ENCODE measurements at places on chromosomes 1 and 21.

GRCh38 chr1:207088701-207089626 lies at the start of gene C4BPB:
C4BPB (plus strand) TSS chr1:207088860; CDS start chr1:207089532, 672 bp downstream.
- H3K36me3 ChIP-seq, result no peaks in the 10 kb centered on the region
- H3K27ac ChIP-seq, result no peak within 1 kb of the TSS
- no peak for DNase-seq
- no peaks in the 10 kb centered on the region for H3K4me1 ChIP-seq
- no peak within 1 kb of the TSS for H3K4me3 ChIP-seq

DNA sequence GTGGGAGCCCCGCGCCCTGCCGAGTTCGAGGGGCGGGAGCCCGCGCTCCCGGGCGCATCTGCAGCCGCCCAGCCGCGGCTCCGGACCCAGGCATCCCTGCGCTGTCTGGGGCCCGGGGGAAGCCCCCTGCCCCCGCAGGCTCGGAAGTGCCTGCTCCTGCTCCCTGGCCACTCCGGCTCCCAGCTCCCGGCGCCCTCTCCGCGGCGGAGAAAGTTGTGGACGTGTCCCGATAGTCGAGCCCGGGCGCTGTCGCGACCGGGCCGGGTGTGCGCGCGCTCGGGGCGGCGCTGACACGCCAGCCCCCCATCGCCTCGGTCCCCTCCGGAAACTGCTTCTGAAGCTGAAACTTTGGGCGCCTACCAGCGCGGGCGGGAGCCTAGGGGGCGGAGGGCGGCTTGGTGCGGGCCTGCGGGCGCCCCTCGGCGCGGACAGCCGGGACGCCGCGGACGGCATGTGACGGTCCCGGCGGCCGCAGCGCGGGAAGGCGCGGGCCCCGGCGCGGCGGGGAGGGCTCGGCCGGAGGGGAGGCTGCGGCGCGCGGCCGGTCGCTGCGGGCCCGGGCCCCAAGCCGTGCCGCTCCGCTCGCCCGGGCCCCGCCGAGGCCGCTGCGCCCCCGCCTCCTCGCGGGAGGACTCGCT lies 515 bp downstream of the MAN1C1 start:
- DNase-seq, result peak; percentile 39
- peak overlapping the region; percentile 68 for H3K4me3 ChIP-seq
- H3K36me3 ChIP-seq, result no peaks in the 10 kb centered on the region

GRCh38 chr1:149846042-149846441 lies 53.3 kb upstream of the BOLA1 start:
- no peaks in the 10 kb centered on the region for H3K27me3 ChIP-seq
- H3K4me1 ChIP-seq, result peaks cover 18% of the 10 kb centered on the region
- H3K4me3 ChIP-seq, result no peak overlapping the region
- peak overlapping the region; percentile 78 for H3K27ac ChIP-seq

DNA sequence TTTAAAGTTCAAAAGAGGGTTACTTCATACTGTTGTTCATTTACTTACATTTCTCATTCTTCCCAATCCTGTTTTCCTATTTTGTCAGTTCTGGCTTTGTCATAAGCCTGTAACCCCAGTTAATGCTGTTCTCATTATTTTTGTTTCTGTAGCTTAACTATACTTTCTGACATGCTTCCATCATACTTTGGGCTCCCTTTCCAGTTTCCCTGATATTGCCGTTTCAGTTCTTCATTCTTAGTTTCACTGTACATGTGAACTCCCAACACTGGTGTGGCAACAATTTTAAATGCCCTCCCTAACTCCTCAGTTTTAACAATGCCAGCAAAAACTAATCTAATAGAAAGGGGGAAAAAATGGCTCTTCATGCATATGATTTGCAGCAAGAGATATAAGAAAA lies 456.7 kb downstream of the LMO4 start:
- no peaks in the 10 kb centered on the region for H3K4me1 ChIP-seq
- H3K4me3 ChIP-seq, result no peak overlapping the region
- DNase-seq, result no peak
- H3K27ac ChIP-seq, result no peak overlapping the region
- H3K36me3 ChIP-seq, result no peaks in the 10 kb centered on the region
- no peaks in the 10 kb centered on the region for H3K27me3 ChIP-seq

DNA sequence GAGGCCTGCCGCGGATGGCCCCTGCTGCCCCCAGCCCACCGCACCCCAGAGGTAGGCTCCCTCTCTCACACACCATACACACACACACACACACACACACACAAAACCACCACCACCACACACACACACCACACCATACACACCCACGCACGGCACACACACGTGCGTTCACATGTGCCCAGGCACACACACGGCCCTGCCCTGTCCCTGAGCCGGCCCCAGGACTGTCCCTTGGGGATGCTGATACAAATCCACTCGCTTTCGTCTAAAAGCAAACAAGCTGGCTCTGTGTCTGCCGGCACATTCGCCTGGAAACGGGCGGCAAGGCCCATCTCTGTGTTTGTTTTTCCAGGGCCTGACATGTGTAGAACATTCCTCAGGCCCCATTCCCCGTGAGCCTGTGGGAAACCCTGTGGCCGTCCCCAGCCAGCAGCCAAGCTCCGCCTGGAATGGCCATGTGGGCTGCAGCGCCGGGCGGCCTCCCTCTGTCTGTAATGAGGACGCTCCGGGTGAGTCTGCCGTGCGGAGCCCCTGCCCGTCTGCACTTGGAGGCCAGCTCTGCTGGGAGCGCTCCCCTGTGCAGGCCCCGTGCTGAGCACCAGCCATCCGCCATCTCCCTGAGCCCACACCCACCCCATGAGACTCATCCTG lies 67.4 kb downstream of the DMRTB1 start:
- H3K4me3 ChIP-seq, result no peak overlapping the region
- no peaks in the 10 kb centered on the region for H3K4me1 ChIP-seq
- H3K27me3 ChIP-seq, result no peaks in the 10 kb centered on the region
- DNase-seq, result peak; percentile 39

DNA sequence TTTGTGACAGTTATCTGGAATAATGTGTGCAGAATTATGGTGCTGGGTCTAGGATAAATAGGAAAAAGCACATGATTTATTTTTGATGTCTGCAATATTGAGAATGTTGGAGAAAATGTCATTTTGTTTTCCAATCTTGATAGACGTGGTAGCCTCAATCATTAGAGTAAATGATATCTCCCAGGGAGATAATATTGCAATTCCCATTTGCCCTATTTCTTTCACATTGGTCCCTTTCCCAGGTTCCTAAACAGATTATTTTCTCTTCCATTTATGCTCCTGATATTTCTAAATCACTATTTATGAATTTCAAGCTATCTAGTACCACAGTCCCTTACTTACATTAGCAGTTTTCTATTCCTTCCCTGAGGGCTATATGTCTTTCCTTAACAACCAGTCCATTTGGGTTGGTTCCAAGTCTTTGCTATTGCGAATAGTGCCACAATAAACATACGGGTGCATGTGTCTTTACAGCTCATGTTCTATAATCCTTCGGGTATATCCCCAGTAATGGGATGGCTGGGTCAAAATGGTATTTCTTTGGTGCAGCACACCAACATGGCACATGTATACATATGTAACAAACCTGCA lies 447.3 kb downstream of the PLA2G4A start:
- H3K4me3 ChIP-seq, result no peak overlapping the region
- DNase-seq, result no peak
- H3K4me1 ChIP-seq, result no peaks in the 10 kb centered on the region
- H3K27me3 ChIP-seq, result no peaks in the 10 kb centered on the region
- H3K36me3 ChIP-seq, result no peaks in the 10 kb centered on the region

DNA sequence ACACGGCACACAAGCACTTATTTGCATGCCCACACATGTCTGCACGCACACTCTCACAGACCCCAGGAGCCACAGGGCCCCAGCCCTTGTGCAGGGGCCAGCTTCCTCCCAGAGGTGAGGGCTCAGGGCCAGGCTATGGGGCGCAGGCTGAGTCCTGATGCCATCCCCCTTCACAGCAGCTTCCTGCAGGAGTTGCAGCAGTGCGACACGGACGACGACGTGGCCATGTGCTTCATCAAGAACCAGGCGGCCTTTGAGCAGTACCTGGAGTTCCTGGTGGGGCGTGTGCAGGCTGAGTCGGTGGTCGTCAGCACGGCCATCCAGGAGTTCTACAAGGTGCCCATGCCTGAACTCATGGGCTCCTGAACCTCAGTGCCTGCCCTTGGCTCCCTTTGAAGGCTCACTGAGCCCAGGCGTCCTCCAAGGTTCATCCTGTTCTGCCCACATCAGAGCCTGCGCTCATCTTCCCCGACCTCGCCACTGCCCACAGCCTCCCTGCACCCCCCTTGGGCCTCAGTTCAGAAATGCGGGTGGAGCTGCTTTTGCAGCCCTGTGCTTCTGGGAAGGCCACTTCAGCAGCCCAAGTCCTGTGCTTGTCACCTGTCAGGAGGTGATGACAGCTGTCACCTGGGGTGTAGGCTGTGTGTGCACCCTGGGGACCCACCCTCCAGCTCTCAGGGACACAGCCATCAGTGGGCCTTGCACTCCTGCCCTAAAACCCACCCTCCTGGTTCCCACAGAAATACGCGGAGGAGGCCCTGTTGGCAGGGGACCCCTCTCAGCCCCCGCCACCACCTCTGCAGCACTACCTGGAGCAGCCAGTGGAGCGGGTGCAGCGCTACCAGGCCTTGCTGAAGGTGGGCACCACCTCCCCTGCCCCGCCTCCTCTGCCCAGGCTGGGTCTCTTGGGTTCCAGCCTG lies 66.6 kb downstream of the TRIM11 start:
- no peak overlapping the region for H3K27ac ChIP-seq
- no peak overlapping the region for H3K4me3 ChIP-seq
- H3K27me3 ChIP-seq, result no peaks in the 10 kb centered on the region
- peak; percentile 6 for DNase-seq
- no peaks in the 10 kb centered on the region for H3K36me3 ChIP-seq

DNA sequence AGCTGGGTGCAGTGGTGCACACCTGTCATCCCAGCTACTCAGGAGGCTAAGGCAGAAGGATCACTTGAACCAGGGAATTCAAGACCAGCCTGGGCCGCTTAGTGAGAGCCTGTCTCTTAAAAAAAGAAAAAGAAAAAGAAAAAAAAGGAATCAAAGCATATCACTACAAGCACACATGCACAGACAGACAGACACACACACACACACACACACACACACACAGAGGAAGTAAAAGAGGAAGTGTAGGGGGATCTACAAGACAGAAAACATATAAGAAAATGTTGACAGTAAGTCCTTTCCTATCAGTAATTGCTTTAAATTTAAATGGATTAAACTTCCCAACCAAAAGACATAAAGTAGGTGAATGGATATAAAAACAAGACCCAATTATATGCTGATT lies 180.3 kb downstream of the FAF1 start:
- no peaks in the 10 kb centered on the region for H3K27me3 ChIP-seq
- no peaks in the 10 kb centered on the region for H3K36me3 ChIP-seq
- no peak for DNase-seq
- H3K4me3 ChIP-seq, result no peak overlapping the region
- no peak overlapping the region for H3K27ac ChIP-seq
- no peaks in the 10 kb centered on the region for H3K4me1 ChIP-seq

DNA sequence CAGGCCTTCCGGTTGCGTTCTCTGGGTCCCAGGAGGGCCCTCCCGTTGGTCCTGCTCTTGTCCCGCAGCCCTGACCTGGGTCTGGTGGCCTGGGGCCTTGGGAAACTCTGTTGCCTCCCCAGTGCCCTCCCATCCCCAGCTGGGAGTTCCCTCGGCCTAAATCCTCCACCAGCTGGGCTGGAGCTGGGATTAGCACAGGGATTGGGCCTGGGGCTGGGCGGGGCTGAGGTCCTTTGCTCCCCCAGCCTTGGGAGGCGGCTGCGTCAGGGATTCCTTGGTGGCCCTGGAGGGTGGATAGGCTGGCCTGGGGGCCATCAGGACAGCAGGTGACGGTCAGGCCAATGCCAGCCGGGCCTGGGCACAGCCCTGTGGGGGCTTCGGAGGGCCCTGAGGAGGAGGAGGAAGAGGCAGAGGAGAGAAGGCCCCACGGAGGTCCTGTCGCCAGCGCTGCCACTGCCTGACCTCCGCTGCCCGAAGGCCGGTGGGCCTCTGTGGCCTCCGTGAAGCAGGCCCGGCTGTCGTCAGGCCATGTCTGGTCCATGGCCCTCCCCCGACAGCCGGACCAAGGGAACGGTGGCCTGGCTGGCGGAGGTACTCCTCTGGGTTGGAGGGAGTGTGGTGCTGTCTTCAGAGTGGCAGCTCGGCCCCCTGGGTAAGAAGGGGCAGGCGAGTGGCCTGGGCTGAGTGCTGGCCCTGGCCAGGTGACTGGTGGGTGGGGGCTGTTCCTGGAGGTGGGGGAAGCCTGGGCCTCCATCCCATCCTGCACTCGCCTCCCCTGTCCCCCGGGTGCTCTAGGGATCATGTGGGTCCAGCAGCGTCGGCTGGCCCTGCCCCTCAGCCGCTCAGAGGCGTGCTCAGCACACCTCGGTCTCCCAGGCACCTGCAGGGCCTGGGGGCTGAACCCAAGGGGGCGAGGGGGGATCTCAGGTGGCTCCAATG lies at the start of gene PLCH2:
PLCH2 (plus strand) TSS at position 229 of the 939 bp plus-strand sequence; CDS start at position 529, 300 bp downstream.
- no peaks in the 10 kb centered on the region for H3K27me3 ChIP-seq
- H3K36me3 ChIP-seq, result no peaks in the 10 kb centered on the region
- H3K4me1 ChIP-seq, result no peaks in the 10 kb centered on the region
- H3K27ac ChIP-seq, result no peak within 1 kb of the TSS
- no peak for DNase-seq

DNA sequence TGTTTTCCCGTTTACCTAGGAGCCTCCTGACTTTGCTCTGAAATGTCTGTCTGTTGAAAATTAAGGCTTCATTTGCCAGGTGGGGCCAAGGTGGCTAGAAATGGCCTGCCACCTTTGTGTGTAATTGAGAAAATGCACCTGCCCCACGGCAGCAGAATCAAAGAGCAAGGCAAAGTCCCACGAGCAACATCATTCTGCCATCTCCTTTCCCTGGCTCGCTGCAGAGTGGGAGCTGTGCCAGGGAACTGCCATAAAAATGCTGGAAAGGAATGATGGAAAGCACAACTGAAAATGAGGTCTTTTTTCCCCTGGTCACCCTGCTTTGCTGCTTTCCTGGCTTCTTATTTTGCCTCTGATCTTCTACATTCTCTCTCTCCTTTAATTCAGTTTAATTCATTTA lies 5.5 kb upstream of the OLFML2B start:
- H3K4me1 ChIP-seq, result no peaks in the 10 kb centered on the region

DNA sequence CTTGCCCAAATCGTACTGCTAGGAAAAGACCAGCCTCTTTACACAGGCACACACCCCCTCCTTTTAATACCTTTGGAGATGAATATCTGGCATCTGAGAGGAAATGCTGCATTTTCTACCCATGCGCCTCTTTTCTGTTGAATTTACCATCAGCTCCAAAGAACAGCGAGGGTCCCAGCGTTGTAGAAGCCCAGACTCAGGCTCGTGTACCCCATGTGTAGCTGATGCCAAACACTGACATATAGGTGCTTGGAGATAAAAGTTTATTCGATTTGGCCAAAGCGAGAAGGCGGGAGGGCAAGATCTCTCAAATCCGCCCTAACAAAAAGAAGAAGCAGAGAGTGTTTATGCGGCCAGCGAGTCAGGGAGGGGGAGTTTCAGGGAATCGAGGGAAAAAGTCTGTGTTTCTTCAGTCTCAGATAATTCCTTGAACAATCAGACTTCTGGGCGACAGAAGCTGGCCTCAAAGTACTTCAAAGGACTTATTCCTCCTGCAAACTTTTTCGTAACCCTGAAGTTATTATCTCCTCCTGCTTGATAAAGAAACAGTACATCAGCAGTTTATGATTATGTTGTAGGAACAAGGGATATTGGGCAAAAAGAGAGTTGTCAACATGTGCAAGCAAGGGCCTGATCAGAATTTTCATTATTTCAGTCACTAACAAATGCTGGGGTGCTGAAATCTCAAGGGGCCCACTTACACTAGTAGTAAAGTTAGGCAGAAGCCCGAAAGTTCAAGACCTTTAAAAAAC lies 642 bp upstream of the CREG1 start:
- H3K27ac ChIP-seq, result peak overlapping the region; percentile 69
- no peak for DNase-seq
- H3K27me3 ChIP-seq, result no peaks in the 10 kb centered on the region

Measured in uterus (tissue), 4 donors.